Neural crest cell (in vitro differentiated cells): ENCODE measurements at places on chromosomes 16 and 17.

DNA sequence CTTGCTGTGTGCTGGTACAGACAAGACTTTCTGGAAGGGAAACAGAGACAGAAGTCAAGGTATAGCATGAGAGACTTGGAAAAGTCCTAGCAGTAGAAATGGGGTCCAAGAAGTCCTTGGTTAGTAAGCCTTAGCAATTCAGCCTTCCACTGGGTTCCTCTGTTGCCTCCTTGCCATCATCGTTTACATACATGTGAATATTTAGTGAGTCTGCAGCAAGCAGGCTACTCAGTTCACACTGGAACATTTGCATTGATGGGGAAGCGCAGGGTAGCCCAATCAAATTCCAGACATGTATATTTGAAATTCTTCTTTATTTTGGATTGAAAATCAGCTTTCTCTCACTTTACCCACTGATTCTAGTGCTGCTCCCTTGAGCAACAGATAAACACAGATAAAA, 27.1 kb downstream of the LIMD2 start:
- peaks cover 16% of the 10 kb centered on the region for H3K4me1 ChIP-seq
- H3K27me3 ChIP-seq: no peaks in the 10 kb centered on the region
- no peaks in the 10 kb centered on the region for H3K36me3 ChIP-seq
- DNase-seq: no peak
- H3K4me3 ChIP-seq: no peak overlapping the region

DNA sequence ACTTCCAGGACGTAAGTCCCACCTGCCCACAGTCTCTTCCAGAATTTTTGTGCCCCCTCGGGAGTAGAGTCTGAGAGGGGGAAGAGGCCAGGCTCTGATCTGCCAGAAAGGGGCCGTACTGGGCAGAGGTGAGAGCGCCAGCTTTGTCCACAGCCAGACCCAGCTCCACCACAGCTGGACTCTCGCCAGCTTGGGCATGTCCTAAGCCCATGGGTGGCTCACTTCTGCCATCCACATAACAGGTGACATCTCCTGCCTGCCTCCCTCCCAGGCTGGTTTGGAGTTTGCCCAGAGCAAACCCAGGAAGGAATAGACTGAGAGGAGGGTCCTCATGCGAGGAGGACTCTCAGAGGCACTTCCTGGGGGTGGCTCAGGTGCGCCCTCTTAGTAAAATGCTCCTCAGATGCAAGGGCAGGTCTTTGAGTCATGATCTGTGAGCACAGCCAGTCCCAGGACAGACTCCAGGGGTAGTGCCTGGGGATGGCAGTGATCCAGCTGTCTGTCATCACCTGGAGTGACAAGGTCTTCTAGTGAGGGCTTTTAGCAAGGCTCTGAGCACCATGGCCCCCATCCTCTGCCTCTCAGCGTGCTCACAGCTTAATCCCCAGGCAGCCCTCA, 89.2 kb downstream of the AMFR start:
- H3K4me1 ChIP-seq: no peaks in the 10 kb centered on the region
- no peak overlapping the region for H3K4me3 ChIP-seq
- no peak overlapping the region for H3K27ac ChIP-seq
- no peaks in the 10 kb centered on the region for H3K36me3 ChIP-seq
- DNase-seq: no peak

DNA sequence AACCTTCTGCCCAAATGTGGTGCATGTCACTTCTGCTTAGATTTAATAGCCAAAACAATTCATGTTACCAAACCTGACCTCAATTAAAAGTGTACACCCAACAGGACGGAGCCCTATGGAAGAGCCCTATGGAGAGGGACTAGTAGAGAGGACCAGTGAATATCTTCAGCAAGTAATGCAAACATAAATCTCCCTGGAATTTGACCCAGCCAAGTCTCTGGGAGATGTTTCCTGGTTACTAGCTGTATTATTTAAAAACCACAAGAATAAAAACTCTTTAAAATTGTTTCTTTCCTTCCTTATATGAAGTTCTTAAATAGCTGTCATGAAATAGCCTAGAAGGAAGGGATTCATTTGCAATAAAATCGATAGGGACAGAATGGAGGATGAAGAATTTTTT, 255.8 kb downstream of the CDH11 start:
- no peak overlapping the region for H3K27ac ChIP-seq
- no peak overlapping the region for H3K4me3 ChIP-seq
- no peaks in the 10 kb centered on the region for H3K36me3 ChIP-seq

GRCh38 chr17:34252444-34253138, 2.5 kb upstream of the CCL2 start:
- H3K4me1 ChIP-seq: peaks cover 8% of the 10 kb centered on the region
- peaks cover 10% of the 10 kb centered on the region for H3K27me3 ChIP-seq
- H3K36me3 ChIP-seq: no peaks in the 10 kb centered on the region
- DNase-seq: no peak
- no peak overlapping the region for H3K27ac ChIP-seq

- no peaks in the 10 kb centered on the region for H3K27me3 ChIP-seq
- H3K36me3 ChIP-seq: no peaks in the 10 kb centered on the region
- H3K4me1 ChIP-seq: peaks cover 21% of the 10 kb centered on the region
- peak; percentile 14 for DNase-seq
- no peak overlapping the region for H3K4me3 ChIP-seq
These were observed 482 bp upstream of the SSH2 start for GRCh38 chr17:29930409-29931010.

- H3K27me3 ChIP-seq: peaks cover 48% of the 10 kb centered on the region
- H3K27ac ChIP-seq: no peak overlapping the region
- DNase-seq: no peak
These were observed 5.1 kb downstream of the CACNG5 start for GRCh38 chr17:66840061-66840460.

DNA sequence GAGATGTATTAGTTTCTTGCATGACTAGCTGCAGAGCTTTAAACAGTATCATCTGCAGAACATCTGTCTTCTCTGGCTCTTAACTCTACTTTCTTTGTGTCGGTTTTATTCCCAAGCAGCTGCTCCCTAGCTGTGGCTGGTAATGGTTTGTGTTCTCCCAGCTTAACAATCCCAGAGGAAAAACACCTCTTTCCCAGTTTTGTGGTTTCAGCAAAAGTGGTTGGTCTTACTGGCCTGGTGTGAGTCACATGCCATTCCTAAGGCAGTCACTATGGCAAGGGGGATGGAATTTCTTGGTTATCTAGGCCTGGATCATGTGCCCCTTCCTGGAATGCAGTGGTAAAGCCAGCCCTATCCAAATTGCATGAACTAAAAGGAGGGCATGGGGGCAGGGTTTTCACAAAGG, 27.5 kb downstream of the OMG start:
- H3K36me3 ChIP-seq: peaks cover 21% of the 10 kb centered on the region
- no peak overlapping the region for H3K4me3 ChIP-seq
- no peak for DNase-seq

DNA sequence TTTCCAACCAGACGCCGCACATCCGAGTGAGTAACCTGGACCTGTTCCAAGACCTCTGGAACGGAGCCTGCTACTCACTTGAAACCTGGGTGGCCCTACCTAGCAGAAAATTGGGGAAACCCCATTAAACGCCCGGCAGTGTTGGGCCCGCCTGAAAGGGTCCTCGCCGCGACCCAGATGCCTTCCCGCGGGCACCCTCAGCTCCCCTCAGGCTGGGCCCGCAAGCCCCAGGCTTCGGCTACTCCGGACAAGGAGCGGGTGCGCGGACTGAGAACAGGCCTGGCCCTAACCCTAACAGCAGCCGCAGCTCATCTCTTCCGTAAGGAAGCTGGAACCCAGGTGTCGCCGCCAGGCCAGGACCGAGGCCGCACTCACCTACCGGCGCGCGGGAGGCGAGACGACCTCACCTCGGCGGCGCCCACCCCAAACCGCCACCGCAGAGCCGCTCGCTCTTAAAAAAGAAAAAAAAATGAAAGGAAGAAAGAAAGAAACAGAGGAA, 344 bp downstream of the PSME3IP1 start:
- DNase-seq: peak; percentile 4
- H3K27me3 ChIP-seq: no peaks in the 10 kb centered on the region
- H3K27ac ChIP-seq: peak overlapping the region; percentile 97
- peaks cover 3% of the 10 kb centered on the region for H3K36me3 ChIP-seq

- no peak overlapping the region for H3K4me3 ChIP-seq
- peak overlapping the region; percentile 57 for H3K27ac ChIP-seq
- DNase-seq: no peak
These were observed 209.8 kb upstream of the CHMP6 start for GRCh38 chr17:80781807-80782277.

DNA sequence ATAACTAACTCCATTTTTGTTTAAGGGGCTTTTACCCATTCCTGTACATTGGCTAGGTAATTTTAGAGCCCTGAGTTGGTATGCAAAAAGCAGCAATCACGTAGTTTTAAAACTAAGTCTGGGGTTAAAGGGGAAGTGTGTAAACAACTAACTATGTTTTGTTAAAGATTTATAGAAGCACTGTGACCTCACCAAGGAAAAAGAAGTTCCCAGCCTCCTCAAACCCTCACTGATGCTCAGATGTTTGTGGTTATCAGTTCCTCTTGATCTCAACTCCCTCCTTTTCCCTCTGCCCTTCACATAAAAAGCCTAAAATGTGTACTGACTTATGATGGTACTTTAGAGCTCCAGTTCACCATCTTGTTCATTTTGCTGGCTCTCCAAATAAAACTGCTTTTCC, 119.9 kb upstream of the IRX6 start:
- no peak overlapping the region for H3K4me3 ChIP-seq
- H3K4me1 ChIP-seq: no peaks in the 10 kb centered on the region
- no peaks in the 10 kb centered on the region for H3K27me3 ChIP-seq
- DNase-seq: no peak
- H3K27ac ChIP-seq: no peak overlapping the region

DNA sequence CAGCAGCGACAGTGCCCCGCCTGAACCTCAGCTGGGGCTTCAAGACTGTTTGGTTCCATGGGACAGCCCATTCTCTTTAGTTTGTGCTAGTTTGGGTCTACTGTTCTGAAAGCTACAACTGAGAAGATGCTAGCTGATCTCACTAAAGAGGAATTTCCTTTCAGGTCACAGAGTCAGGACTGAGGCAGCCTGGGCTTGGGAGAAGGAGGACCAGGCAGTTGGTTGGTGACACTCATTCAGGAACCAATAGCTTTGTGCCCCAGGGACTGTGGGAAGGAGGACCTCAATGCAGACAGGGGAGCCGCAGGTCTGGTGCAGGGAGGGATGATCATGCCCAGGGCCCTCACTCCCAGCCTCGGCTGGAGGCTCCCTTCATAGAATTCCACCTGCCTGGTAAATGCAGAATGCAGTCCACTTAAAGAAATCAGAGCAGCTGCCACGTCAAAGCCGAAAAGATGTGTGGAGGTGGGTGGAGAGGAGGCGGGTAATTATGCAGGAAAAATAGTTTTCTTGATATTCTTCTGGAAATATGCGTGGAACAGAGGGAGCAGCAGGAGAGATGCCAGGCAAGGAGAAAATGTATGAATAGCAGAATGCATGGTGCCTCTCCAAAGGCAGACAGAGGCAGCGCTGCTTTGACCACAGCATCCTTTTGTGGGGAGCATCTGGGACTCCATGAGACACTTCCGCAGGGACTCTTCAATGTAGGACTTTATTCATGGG, 32.6 kb upstream of the ZFP90 start:
- peaks cover 5% of the 10 kb centered on the region for H3K4me1 ChIP-seq
- peaks cover 37% of the 10 kb centered on the region for H3K27me3 ChIP-seq
- no peak for DNase-seq
- H3K27ac ChIP-seq: no peak overlapping the region

GRCh38 chr16:79229361-79229760, 371.2 kb downstream of the MAF start:
- H3K4me3 ChIP-seq: no peak overlapping the region
- peak overlapping the region; percentile 47 for H3K27ac ChIP-seq
- H3K27me3 ChIP-seq: peaks cover 9% of the 10 kb centered on the region
- no peaks in the 10 kb centered on the region for H3K4me1 ChIP-seq

DNA sequence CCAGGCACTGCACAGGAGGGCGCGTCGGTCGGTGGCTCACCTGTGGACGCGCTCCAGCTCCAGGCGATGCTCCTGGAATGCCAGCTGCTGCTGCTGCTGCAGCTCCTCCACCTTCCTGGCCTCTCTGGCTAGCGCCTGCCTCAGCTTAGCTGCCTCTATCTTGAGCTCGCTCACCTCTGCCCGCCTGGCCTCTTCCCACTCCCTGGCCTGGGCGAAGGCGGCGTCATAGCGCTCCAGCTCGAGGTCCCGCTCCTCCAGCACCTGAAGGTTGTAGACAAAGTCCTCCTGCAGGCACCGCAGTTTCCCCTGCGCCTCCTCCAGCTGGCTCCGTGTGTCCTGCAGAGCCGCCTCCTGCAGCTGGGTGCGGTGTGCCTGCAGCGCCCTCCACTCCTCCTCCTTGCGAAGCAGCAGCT, 11.1 kb downstream of the CCDC57 start:
- H3K27me3 ChIP-seq: no peaks in the 10 kb centered on the region
- H3K4me1 ChIP-seq: peaks cover 12% of the 10 kb centered on the region
- no peak overlapping the region for H3K4me3 ChIP-seq
- no peak for DNase-seq

DNA sequence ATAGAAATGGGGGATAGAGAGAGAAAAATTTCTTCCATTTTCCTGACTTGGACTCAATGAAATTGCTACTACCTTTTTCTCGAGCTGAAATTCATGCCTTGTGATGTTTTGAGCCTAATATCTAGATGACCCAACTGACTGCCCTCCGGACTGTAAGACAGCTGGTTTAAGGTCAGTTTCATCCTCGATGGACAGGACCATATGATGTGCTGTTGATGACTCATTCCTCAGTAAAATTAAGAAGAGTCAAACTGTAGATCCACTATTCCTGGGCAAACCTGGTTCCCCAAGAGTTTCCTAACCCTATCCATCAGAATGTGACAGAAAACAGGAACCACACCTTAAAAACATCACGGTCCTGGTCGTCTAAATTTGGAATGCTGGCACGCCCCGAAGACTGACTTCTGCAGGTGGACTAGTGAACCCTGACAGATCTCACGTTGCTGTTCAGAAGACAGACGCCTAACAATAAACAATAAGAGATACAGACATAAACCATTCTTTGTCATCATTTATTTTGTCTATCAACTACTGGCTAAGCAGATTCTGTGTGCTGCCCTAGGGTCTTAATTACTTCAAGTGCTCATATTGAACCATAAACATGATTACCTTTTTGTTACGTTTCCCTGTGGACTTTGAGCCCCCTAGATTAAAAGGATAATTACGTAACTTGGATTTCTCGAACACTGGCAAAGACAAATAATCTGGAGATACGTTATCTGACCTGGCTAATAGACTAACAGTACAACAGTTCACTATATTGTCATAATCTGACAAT, 45.1 kb upstream of the NOS2 start:
- H3K4me3 ChIP-seq: no peak overlapping the region
- H3K27me3 ChIP-seq: peaks cover 8% of the 10 kb centered on the region
- H3K27ac ChIP-seq: peak overlapping the region; percentile 67
- DNase-seq: no peak
- no peaks in the 10 kb centered on the region for H3K4me1 ChIP-seq
- H3K36me3 ChIP-seq: no peaks in the 10 kb centered on the region

GRCh38 chr17:39694593-39694992, 5.3 kb upstream of the ERBB2 start:
- H3K4me1 ChIP-seq: peaks cover 46% of the 10 kb centered on the region
- DNase-seq: no peak
- peak overlapping the region; percentile 24 for H3K4me3 ChIP-seq
